ENCODE measurements at places on chromosomes 16 and 17.

DNA sequence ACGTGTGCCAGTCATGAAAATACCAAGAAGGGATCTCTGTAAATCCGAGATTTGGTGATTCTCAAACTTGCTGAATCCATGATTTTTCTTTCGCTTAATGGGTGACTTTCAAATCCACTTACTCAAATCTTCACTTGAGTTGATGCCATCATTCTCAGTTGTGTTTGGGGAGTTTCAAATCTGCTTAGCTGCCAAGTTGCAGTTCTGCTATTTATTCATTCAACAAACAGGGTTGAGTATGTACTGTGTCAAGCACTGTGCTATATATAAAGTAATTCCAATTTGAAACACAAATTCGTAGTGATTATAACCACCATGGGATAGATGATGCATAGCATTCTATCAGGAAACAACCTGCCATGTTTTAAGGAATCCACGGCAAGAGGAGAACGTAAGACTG lies 394.3 kb downstream of the CDH13 start:
- DNase-seq = no peak

DNA sequence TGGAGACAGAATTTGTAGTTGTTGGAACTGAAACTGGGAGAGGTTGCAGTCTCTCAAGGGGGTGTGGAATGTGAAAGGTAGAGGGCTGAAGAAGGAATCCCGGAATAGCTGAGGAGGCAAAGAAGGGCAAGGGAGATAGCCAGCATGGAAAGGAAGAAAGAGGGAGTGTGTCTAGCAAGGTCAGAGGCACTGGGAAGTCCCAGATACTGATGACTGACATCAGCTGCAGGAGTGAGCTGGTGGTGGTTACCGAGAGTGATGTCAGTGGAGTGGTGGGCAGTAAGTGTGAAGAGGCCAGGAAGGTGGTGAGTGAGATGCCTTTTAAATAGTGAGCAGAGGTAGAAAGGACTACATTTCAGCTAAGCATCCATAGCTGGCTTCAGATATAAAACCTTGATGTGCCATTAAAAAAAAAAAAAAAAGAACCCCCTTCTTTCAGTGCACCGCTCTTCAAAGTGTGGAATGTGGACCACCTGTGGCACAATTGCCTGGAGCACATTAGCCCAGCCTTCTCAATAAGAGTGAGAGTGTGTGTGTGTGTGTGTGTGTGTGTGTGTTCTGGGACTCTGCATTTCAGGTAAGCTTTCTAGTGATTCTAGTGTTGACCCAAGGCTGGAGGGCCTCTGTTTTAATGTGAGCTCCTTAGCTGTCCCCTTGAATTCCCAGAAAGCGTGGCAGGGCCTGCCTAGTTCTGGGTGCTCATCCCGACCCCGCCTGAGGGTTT lies 8.5 kb downstream of the PRMT7 start:
- no peak for DNase-seq

DNA sequence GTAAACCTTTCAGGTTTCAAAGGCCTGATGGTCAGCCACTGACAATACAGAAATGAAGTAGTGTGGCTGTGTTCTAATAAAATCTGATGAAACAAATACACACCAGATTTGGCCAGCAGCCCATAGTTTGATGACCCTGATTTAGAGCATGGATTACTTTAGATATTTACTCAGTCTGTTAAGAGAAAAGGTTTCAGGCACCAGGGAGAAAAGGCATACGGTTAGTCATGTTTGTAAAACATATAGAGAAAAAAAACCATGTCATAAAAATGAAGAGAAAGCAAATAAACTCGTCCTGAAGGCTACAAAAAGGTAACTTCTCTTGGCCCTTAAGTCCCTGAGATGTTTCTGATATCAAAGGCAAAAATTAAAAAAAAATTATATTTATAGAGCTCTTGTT lies 112.1 kb downstream of the ADAMTS18 start:
- no peak for DNase-seq

DNA sequence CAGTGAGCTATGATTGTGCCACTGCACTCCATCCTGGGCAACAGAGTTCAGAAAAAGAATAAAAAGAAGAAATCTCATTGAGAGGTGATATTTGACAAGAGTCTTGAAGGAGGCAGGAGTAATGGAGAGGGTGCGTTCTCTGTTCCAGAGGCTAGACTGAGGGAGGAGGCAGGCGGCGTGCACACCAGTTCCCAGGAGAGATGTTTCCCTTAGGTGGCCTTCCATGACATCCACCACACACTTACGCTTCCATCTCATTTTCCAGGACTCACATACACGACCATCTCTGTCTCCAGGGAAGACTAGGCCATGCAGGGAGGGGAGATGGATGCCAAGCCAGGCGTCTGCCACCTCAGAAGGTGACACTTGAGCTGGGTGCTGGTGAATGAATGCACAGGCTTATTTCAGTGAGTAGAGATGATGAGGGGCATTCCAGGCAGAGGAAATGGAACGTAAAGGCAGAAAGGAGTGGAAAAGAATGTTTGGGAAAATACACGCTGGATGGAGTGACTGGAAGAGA lies 25.3 kb upstream of the N4BP1 start:
- no peak for DNase-seq

DNA sequence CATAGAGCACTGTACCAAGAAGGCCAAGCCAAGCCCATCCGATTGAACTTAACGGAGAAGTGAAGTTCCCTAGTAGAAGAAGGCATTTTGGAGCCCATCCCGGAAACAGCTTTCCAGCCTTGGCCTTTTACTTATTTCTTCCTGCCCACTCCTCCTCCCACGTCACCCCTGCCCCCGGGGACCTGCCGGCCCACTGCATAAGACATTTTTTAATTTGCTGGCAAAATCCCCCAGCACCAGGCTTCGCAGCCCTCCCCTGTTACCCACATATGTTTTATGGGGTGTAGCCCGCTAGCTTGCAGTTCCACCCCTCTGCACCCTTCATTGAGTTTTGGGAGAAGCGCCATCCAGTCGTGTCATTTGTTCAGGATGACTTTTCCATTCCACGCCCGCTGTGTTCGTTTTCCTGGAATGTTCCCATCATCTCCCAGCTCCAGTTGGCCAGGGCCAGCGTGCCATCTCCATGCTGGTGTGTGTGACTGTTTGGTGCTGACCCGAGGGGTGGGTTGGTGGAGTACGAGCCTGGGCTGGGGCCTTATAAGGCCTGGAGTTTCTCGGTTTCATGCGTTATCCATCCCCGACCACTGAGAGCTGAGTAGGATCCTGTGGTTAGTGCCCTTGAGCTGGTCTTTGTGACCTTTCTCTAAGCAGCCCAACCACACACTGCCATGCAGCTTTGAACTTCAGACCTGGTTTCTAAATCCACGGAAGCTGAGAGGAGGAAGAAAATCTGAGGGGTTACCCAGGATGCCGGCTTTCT lies 20.0 kb upstream of the TBX2 start:
- DNase-seq = no peak

- no peak for DNase-seq
These were observed 18.5 kb downstream of the MLYCD start for GRCh38 chr16:83917152-83918120.

GRCh38 chr17:78591263-78591671 lies 14.1 kb upstream of the DNAH17 start:
- no peak for DNase-seq

- DNase-seq = no peak
These were observed 14.6 kb upstream of the ETV4 start for GRCh38 chr17:43560461-43561427.

GRCh38 chr16:85848986-85849385 lies 49.5 kb downstream of the COX4I1 start:
- DNase-seq = no peak

DNA sequence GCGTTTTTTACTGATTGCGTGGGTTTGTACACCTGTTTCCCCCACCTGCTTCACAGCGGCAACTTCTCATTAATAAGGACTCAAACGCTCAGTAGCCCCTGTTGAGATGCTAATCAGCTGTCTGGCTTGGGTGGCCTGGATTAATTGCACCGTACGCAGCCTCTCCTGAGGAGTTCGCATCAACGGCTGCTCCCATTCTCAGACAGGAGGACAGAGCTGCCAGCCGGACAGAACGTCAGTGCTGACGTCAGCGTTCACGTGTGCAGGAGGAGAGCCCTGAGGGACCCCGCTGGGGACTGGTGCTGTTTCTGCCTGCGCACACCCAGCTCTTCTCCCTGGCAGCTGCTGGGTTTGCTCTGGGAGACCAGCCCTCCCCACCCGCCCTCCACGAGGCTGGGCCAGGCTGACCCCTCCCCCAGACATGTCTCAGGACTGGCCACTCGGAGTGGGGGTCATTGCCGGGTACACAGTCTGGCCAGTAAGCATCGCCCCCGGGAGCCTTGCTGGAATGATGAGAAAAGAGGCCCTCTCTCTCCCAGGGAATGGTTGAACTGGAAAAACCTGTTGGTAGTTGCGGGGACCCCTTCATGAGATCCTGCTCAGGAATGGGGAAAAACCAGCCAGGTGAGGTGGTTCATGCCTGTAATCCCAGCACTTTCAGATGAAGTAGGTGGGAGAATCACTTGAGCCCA lies 5.7 kb upstream of the BANP start:
- DNase-seq = peak; percentile 35

- DNase-seq = no peak
These were observed 28.6 kb downstream of the CD300LG start for GRCh38 chr17:43875476-43876147.

DNA sequence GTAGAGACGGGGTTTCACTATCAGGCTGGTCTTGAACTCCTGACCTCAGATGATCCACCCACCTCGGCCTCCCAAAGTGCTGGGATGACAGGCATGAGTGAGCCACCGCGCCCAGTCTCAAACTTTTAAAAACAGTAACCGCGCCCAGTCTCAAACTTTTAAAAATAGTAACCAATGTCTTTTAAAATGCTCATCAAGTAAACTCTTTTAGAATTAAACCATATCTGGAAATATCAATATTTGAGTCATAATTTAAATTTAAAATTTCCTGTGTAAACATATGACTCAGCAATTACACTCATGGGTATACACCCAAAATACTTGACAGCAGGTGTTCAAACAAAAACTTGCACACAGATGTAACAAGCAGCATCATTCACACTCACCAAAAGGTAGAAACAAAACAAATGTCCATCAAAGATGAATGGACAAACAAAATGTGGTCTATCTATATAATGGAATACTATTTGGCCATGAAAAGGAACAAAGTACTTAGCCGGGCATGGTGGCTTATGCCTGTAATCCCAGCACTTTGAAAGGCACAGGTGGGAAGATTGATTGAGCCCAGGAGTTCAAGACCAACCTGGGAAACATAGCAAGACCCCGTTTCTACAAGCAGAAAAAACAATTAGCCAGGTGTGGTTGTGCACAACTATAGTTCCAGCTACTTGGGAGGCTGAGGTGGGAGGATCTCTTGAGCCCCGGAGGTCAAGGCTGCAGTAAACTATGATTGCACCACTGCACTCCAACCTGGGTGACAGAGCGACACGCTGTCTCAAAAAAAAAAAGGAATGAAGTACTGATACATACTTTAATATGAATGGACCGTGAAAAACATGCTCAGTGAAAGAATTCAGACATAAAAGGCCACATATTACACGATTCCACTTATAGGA lies 20.2 kb downstream of the ENPP7 start:
- DNase-seq = no peak

GRCh38 chr17:13476720-13477119 lies 125.0 kb downstream of the HS3ST3A1 start:
- DNase-seq = no peak

DNA sequence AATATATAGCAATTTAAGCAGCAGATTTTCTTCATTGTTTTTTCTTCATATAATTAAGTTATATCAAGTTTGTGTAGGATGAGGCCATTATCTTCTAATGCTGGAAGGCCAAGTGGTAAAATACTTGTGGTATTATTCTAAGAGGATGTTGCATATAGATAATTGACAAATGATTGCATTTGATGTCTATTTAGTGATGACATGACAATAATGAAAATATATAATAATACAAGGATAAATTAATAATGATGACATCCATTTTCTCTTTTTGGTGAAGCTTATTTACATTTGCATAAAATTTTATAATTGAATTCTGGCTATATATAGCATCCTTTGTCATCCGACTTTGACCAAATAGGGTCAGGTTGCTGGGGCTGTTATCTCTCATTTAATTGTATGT lies 195.4 kb upstream of the KCNJ16 start:
- DNase-seq = no peak

DNA sequence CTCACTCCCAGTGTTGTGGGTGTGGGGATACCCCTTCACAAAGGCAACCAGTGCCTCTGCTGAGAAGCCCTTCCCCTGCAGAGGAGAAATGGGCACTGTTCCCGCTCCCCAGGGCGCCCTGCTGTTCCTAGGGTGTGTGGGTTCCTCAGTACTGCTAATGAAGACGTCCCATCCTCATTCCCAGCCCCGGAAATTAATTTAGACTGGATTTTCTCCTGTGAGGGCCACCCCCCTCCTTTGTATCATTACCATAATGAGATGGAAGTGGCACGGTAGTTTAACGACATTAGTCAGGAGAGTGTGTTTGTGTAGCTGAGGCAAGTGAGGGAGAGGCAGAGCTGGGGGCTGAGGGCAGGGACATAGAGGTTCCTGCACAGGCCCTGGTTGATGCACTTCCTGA lies 53.2 kb downstream of the PIPOX start:
- DNase-seq = no peak

DNA sequence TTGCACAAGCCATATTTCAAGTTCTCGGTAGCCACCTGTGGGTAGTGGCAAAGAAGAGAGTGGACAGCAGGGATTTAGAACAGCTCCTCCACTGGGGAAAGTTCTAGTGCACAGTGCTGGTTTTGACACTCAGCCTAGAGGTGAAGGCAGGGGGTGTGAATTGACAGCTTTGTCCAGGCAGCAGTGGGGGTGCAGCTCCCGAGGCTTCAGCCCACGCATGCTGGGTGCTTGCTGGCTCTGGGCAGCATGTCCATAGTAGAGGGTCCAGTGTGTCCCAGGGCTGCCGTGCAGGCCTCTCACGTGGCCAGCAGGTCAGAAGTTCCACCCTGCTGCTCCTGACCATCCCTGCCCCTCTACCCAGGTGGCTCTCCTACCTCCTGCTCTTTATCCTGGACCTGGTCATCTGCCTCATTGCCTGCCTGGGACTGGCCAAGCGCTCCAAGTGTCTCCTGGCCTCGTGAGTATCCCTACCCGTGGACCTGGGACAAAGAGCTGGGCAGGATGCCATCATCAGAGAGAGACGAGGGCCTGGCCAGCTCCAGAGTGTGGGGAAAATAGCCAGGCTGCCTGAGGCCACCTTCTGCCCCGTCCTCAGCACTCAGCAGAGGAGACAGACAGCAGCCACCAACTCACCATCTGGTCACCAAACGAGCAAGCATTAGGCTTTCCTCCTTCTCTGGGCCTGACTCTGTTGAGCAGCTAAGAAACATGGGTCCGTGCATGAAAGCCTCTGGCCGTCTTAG lies 29.8 kb downstream of the TTYH2 start:
- no peak for DNase-seq

- DNase-seq = no peak
These were observed 162.9 kb downstream of the ENGASE start for GRCh38 chr17:79237448-79238053.

Measured in activated naive CD4-positive, alpha-beta T cell treated with anti-CD3 and anti-CD28 coated beads, Interleukin-2, amount 10 ng/mL, durations not matched to agents 7 days and 5 days (primary cell).